M059J (cell line): ENCODE measurements at places on chromosomes 7 and 10. TPM values are rescaled to one million over a fixed set of nuclear protein-coding genes. Genes with fewer than 3 reads are reported as not detected.

The ZNF3 gene
- 23.6 and 25.4 TPM in 2 replicates for total RNA-seq

The NIPSNAP2 gene
- total RNA-seq: 56.7 and 65.8 TPM in 2 replicates

The MRLN gene
- not detected in 2 replicates for total RNA-seq

The MEIG1 gene
- total RNA-seq: not detected in 2 replicates

The RGR gene
- total RNA-seq: not detected in 2 replicates

The GLRX3 gene
- total RNA-seq: 168 and 179 TPM in 2 replicates

The NUTM2B gene
- 0.10 and 0.32 TPM in 2 replicates for total RNA-seq

The C10orf53 gene
- total RNA-seq: not detected in 2 replicates

GRCh38 chr7:132828502-132828901, 252.2 kb upstream of the PLXNA4 start:
- DNase-seq: peak; percentile 18

DNA sequence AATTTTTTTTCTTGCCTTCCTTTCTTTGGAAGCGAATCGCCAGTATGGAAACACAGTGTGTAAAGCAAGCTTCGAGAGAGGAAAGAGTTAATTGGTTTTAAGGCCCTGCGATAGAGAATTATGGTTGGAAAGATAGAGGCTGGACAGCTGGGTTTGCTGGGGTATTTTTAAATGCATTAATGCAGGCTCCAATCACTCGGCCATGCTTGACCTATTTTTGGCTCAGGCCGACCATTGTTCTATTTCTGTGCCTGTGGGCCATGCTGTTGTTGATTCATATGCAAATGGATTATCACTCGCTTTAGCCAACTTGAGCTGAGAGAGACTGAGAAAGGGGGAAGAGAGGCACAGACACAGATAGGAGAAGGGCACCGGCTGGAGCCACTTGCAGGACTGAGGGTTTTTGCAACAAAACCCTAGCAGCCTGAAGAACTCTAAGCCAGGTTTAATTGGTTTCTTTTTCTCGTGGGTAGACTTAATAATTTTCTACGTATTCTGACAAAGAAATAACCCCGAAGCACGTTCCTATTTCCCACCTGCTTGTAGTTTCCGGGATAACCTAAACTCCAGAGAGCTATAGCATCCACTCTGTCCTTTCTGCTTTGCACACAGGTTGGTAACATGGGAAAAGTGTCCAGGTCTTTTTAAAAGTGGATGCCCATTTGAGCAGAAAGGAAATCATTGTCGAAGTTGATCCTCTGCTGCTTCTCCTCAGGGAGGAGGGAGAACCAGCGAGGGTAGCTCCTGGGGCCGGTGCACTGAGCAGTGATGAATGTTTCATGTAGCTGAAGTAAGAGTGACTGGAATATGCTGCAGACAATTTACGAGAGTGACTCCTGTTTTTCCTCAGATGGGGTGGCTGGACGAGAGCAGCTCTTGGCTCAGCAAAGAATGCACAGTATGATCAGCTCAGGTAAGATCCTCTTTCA, at the start of gene HDAC9:
HDAC9 (plus strand) TSS at position 338 of the 929 bp plus-strand sequence; CDS start at position 892, 554 bp downstream.
- peak; percentile 71 for DNase-seq

DNA sequence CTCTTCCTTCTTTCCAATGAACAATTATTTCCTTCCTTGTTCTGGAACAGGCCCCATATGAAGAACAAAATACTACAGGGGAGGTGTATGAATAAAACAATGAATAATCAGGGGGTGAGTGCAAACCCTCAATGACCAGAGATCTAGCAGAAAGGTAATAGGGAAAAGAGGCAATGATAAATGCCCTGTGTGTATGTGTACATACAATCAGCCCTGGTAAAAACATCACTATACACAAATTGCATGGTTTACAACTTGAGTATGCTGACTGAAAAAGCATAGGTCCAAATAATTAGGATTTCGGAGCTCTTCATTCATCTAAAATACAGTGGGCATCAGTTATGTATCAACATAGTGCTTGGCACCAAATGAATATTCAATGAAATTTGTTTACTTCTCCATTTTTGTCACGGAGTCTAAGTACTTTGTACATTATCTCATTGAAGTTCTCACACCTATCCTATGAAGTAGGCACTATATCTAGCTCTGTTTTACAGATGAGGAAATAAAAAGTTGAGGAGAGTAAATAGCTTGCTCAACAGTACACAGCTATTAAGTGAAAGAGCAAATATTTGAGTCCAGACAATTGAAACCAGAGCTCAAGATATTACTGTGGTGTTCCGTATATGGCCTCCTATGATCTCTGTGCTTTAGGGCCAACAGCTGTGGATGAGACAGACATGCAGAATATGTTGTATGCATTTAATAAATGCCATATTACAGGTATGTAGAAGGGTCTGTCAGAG, 1065.4 kb downstream of the SORCS3 start:
- DNase-seq: no peak

DNA sequence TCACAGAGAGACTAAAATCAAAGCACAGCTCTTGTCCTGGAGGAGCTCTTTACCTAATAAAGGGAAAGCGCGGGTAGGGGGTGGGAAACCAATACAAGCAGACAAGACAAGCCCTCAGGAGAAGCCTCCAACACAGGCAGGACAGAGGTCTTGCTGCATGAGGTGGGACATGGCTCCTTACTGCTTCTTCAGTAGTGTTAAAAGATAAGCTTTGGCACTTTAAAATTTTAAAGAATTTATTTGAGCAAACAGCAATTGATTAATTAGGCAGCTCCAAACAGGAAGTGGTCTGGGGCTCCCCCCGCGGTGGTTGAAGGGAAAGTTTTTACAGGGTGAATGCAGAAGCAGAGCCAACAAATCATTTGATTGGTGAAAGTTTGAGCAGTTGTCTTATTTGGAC, 50.3 kb upstream of the MACC1 start:
- DNase-seq: no peak
